Right ventricle myocardium inferior (tissue), 1 donor: ENCODE measurements at places on chromosomes 2 and 18.

DNA sequence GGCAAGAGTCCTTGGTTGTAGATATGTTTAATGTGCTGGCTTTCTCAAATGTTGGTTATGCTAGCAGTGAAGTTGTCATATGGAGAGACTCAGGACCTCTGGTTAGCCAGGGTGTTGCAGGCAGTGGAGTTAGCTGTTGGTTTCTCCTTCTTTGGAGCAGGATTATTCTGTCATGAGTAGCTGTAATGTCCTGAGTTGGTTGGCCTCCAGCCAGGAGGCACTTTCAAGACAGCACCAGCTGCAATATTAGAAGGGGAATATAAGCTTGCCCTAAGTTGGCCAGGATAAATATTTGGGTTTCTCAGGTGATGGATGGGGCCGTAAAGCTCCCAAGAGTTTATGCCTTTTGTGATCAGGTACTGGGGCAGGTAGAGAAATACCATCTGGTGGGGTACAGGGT, 65.5 kb downstream of the MSTN start:
- DNase-seq = no peak

GRCh38 chr2:113183703-113184102, 9.9 kb downstream of the PSD4 start:
- no peak for DNase-seq

- DNase-seq = no peak
Measured at GRCh38 chr2:160373666-160374065, 119.9 kb downstream of the RBMS1 start.

DNA sequence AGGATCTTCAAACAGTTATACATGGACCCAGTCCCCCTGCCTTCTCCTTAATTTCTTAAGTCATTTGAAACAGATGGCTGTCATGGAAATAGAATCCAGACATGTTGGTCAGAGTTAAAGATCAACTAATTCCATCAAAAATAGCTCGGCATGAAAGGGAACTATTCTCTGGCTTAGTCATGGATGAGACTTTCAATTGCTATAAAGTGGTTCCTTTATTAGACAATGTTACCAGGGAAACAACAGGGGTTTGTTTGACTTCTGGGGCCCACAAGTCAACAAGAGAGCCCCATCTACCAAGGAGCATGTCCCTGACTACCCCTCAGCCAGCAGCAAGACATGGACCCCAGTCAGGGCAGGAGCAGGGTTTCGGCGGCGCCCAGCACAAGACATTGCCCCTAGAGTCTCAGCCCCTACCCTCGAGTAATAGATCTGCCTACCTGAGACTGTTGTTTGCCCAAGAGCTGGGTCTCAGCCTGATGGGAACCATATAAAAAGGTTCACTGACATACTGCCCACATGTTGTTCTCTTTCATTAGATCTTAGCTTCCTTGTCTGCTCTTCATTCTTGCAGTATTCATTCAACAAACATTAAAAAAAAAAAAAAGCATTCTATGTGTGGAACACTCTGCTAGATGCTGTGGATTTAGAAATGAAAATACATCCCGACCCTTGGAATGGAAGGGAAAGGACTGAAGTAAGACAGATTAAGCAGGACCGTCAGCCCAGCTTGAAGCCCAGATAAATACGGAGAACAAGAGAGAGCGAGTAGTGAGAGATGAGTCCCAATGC, 4.6 kb downstream of the TTR start:
- DNase-seq = no peak

- no peak for DNase-seq
Measured at GRCh38 chr18:59657012-59657411, 40.2 kb downstream of the CCBE1 start.

DNA sequence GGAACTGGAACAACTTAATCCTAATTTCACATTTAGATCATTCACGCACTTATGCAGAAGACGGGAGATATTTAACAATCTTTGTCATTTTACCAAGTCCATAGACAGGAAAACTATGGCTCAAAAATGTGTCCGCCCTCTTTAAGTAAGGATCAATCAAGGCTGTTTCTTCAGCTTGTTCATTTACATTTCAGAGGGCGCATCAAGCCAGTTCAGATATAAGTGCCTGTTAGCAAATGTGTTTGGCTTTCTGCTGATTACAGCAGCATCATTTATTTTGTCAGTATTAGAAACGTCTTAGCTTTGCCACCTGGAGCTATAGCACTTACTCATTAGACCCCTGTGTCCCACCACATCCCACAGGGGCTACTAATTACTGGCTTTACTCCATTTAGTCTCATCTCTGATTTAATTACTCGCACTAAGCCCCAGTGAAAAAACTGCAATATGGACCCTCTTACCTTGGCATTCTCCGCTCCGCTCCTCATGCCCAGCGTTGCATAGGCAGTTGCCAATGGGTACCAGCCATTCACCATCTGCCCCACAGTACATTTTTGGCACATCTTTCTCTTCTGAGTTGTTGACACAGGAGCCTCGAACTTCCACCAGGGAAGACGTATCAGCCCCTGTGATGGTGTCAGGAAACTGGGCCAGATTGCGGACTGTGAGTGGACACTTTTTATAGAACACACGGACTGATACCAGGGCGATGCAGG, 8.7 kb downstream of the EPHA4 start:
- DNase-seq = no peak

DNA sequence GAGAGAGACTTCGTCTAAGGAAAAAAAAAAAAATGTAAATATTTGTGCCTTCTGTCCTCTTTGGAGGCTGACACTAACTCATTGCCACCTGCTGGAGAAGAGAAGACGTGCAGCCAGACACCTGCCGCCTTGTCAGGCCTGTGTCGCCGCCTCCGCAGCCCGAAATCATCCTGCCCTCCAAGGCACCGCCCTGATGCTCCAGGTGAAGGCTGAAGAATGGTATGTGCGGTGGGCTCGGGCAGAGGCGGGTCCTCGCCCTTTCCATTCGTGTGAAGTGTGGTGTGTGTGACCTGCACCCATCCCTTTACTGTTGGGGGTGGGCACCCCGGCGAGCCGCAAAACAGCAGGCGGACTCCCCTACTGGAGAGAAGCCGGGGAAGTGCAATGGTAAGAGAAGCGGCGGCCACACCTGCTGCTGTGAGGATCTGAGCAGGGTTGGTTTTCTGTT, 60.4 kb downstream of the FAM161A start:
- DNase-seq = no peak

GRCh38 chr2:240789501-240790369, 30.3 kb downstream of the KIF1A start:
- peak; percentile 65 for DNase-seq

DNA sequence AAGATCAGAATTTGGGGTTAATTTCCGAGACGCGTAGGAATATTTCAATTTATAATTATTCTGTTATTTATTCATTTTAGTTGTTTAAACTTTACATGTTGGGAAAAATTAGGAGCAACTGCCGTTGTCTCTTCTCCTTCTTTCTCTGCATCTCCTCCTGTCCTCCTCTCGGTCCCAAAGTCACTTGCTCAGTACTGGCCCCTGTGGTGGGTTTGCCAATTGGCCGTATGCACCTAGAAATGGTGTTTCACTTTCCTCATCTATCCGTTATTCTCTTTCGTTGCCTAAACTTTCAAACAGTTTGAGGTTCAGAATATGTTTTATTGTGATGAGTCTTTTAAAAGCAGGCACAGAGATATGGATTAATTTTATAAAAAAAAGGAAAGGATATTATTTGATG, 517.9 kb downstream of the PLCL1 start:
- DNase-seq = no peak

DNA sequence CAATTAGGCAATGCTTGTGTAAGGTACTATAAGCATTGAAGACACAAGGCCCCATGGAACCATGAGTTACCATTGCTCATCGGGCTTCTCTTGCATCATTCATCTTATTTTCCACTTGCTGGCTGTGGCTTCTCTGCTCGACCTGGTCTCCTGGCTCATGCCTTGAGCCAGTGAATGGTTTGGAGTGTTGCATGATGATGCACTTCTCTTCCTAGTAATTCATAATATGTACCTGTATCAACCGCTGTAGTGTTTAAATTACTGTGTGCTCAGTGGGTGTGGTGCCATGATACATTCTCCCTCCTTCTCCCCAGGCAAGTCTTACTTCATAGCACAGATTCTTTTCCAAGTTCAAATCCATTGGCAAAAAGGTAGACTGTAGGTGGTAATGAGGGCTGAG, 66.8 kb downstream of the ABCA12 start:
- no peak for DNase-seq

- no peak for DNase-seq
Measured at GRCh38 chr2:211671977-211672376, 866.6 kb downstream of the ERBB4 start.

DNA sequence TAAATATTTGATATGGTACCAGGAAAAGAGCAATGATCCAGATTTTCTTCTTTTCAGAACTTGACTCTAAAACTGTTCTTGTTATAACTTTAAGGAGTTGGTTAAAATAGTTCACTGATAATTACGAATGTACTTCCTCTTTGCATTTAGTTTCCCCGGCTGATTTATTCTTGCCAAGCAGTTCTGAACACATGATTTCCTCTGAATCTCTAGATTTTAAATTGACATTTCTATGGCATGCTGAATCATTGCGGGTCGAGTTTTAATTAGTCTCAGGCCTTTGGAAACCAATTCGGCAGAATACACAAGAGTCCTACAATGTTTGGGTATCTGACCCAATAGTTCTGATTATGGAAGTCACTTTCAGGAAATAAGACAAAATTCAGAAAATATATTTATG, 37.3 kb upstream of the DNAH7 start:
- DNase-seq = no peak

- no peak for DNase-seq
Measured at GRCh38 chr2:150449856-150450255, 37.6 kb downstream of the RND3 start.

DNA sequence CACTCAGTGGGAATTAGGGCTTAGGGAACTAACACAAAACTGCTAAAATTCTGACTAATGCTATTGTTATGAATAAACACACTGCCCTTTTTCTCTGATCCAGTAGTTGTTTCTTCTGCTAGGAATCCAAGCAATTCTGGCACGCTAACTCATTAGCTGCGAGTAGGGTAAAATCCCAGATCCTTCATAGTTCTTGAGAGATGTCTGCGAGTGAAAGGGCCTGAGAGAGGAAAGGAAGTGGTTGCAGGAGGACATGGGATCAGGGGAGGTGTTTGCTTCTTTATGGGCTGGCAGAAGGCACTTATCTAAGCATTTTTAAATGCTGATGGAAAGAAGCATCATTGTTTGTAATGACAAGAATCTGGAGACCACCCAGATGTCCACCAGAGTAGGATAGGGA, 9.4 kb downstream of the MAP3K19 start:
- DNase-seq = no peak

DNA sequence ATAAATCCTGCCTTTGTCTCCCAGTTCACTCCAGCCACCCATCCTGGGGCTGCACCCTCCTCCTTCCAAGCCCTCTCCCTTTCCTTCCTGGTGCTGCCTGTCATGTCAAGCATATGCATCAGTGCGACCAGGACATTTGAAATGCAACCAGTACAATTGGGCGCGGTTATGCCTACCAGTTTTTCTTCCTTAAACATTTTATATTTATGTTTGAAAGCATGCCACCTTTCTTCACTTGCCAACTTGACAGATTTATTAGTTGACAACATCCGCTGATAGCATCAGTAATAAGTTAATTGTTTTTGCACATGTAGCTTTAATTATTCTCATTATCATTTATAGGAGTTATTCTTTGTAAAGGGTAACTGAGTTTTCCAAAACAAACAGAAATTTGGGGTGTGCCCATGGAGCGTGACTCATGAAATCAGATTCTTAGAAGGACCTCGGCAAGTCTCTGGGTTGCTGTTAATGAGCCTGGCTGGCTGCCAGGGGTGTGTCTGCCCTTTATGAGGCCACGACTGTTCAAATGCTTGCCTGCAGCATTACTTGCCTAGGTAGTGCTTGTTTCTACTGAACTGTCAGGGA, 32.8 kb upstream of the IL1B start:
- DNase-seq = peak; percentile 87

- no peak for DNase-seq
Measured at GRCh38 chr2:4561196-4561595, 857.8 kb downstream of the DCDC2C start.

DNA sequence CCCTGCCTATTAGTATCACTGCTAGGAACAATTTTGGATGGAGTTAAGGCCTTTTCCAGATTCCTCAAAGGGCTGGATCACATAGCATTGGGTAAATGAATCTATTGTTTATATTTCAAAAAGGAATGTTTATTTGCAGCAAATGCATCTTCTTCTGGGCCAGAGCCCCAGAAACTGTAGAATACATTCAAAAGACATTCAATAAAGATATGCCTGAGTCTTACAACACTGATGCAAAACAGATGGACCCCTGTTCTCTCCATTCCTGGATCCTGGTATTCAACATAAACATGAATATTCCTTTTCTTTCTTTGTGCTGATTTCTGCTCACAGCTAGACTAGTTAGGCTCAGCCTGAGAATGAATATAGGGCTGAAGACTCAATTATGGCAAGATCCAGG, 227.2 kb upstream of the KLHL29 start:
- DNase-seq = no peak

DNA sequence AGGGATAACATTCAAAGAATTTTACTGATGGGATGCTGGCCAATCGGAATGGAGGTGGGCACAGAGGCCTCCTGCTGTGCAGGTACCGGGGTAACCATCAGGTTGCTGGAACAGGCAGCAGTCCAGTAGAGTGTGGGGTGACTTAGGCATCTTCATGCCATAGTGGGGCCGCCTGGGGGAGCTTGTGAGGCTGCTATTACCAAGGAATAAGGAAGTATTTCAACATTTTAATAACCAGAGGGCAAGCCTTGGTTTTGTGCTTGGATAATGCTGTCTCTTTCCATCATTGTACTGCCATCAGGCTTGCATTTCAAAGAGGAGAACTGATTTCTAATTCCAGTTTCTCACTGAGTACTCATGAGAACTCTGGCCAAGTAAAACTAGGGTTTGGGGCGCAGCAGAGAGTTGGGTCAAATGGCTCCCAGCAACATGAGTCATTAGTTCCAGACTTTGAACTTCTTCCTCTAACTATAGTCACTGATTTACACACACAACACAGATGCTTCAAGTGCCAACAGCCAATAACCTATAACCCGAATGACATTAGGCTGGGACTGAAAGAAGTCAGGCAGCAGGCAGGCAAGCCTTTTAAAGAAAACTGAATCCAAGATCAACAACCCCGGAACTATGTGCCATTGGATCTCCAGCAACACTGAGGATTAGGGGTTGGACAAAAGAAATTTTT, 56.1 kb upstream of the FHL2 start:
- no peak for DNase-seq

GRCh38 chr2:73130790-73131189, 18.0 kb upstream of the RAB11FIP5 start:
- no peak for DNase-seq
